ENCODE measurements at places on chromosomes 3 and 15.

- no peak for DNase-seq
Observed at GRCh38 chr15:69289342-69290146, 9.2 kb upstream of the PAQR5 start.

GRCh38 chr3:107404727-107405469, 27.7 kb downstream of the CCDC54 start:
- no peak for DNase-seq

- no peak for DNase-seq
Observed at GRCh38 chr15:38536201-38536676, 28.4 kb downstream of the RASGRP1 start.

- DNase-seq: no peak
Observed at GRCh38 chr3:172288651-172289050, 159.6 kb downstream of the GHSR start.

GRCh38 chr15:45429941-45430792, 51.8 kb upstream of the GATM start:
- no peak for DNase-seq

GRCh38 chr15:35308802-35309201, 223.7 kb upstream of the NANOGP8 start:
- peak; percentile 2 for DNase-seq

DNA sequence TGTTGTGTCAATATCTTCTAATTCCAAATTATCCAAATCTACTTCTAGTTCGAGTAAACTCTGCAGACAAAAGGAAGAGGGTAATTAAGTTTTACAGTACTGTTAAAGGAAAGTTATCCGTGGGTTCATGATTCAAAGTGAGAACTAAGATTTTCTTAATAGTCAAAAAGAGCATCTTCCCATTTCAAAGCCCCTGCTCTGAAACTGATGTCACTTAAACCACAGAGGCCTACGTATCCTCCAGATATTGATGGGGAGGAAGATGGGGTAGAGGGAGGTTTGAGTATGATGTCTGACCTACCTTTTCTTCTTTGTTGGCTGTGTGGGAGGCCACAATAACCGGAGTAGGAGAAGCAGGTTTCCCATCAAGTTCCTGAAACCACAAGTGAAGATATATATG, 14.1 kb downstream of the MRPS22 start:
- DNase-seq: no peak

DNA sequence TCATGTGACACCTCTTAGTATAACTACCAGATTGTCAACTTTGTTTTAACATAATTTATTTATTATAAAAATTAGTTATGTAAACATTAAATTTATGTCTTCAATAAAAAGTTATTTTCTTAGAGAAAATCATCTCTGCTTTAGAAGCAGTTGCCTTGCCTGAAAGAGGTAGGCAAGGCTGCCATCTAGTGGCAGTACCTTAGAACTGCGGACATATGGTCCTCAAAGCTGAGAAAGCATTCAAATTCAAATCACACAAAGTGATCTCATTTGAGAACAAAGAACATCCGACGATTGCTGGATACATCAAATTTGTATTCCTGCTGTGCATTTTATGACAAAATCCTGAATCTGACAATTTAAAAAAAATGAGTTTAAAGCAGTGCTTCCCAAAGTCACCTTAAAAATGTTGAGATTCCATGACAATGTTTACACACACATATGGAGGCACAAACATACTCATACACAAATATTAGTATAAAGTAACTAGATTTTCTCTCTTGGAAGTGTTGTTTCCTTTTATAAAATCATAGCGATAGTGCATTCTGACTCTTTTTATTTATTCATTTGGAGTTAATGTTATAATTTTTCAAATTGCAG, 617.4 kb downstream of the CADM2 start:
- peak; percentile 21 for DNase-seq

DNA sequence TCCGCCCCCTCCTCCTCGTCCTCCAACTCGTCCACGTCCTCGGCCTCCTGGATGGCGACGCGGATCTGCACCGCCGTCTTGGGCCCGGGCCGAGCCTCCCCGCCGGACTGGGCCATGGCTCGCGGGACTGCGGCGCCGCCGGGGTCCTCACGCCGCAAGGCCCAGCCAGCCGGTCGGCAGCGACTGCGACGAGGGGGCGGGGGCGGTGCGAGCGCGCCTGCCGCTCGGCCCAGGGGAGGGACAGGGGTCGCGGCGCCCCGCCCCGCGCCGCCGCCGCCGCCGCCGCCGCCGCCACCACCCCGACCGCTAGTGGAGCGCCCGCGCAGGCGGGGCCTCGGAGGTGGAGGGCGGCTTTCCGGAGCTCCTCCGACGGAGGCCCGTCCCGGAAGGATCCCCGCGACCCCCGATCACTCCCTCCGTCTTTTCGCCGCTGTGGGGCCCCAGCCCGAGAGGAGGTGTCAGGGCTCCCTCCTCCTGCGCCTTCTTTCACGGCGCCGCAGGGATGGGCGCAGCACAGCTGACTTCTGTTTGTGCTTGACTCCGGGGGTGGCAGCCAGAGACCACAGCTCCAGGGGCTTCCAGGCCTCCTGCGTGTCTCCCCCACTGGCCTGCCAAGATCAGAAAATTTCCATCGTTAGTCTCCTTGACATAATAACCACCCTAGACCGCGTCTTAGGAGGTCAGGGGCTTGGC, at the start of gene LARP6:
TSS of gene LARP6 (minus strand) at position 185 of the 693 bp plus-strand sequence. CDS start at position 116, 69 bp downstream.
- peak; percentile 56 for DNase-seq

GRCh38 chr3:124939661-124940060, 5.1 kb upstream of the MUC13 start:
- no peak for DNase-seq

- DNase-seq: no peak
Observed at GRCh38 chr3:140007911-140008869, 73.2 kb downstream of the CLSTN2 start.

- no peak for DNase-seq
Observed at GRCh38 chr3:127059072-127059471, 76.2 kb downstream of the PLXNA1 start.

DNA sequence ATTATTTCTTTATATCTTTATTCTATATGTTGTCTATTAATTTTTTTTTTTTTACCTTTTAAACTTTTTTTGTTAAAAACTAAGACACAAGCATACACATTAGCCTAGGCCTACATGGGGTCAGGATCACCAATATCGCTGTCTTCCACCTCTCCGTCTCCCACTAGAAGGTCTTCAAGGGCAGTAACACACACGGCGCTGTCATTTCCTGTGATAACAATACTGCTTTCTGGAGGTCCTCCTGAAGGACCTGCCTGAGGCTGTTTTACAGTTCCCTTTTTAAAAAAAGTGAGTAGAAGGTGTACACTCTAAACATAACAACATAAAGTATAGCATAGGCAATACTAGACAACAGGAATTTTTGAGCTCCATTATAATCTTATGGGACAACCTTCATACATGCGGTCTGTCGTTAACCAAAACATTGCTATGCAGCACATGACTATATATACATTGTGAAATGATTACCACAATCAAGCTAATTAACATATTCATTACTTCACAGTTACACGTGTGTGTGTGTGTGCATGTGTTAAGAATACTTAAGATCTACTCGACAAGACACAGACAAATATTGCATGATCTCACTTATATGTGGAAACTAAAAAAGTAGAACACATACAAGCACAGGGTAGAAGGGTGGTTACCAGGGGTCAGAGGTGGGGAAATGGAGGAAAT, 20.8 kb downstream of the RAB6B start:
- no peak for DNase-seq

GRCh38 chr3:78645628-78646310, 1122.0 kb downstream of the ROBO1 start:
- DNase-seq: no peak

- no peak for DNase-seq
Observed at GRCh38 chr3:58266577-58266976, 29.0 kb downstream of the ABHD6 start.

DNA sequence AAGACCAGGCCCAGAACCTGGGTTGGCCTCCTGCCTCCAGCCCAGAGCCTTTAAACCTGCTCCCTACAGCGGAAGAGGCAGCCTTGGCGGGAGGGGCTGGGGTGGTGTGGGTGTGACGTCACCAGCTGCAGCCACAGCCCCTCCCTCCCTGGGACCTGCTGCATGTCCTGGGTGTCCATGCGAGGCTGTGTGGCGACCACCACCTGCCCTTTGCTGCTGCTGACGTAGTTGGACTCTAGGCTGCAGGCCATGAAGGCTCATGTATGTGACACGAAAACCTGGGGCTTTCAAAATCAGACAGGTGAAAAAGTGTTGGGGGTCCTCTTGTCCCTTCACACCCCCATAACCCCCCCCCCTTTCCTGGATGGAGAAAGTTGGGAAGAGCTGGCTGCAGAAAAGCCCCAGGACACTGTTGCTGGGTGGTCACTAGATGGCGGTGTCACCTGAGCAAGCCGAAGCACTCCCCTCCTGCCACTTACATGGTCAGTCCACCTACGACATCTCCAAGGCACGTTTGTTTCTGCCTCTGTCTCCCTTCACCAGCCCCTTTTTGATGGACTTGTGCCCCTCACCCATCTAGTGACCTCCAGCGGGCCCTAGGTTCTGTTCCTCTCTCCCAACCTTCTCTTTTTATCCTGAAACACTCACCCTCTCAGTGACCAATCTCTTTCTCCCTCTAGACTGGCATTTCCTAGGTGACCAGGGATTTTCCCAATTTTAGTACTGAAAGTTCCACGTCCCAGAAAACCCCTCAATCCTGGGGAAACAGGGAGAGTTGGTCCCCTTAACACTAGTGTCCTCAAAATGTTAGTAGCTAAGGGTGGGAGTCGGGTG, 35.2 kb downstream of the SLC6A20 start:
- DNase-seq: peak; percentile 38

DNA sequence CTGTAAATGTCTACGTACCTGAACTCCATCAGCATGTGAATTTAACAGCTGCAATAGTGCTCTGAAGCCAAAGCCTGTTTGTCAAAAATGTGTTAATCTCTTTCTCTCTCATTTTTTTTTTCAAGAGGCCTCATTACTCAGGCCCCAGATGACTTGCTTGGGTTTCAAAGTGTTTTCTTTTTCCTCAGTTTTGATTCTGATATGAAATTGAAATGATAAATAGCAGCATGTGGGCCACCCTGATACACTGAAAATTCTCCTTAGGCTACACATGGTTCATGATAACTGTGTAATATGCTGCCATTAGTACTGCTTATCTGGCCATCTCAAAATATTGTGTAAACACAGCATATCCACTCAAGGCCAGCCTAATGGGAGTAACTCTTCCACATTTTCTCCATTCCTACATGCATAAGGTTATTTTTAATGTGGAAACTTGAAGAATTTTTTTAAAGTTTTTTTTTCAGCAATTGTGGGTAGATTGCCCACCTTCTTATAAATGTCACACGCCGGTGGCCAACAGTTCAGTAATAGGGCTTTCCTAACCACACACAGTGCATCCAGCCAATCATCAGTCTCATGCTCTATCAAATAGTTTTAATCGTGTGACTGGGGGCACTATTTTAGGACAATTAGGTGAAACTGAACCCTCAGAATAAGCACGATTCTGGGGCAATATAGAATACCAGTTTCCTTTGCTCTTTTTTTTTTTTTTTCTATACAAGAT, 13.1 kb upstream of the DENND4A start:
- no peak for DNase-seq

GRCh38 chr3:151789853-151790463, 24.0 kb upstream of the AADAC start:
- no peak for DNase-seq

DNA sequence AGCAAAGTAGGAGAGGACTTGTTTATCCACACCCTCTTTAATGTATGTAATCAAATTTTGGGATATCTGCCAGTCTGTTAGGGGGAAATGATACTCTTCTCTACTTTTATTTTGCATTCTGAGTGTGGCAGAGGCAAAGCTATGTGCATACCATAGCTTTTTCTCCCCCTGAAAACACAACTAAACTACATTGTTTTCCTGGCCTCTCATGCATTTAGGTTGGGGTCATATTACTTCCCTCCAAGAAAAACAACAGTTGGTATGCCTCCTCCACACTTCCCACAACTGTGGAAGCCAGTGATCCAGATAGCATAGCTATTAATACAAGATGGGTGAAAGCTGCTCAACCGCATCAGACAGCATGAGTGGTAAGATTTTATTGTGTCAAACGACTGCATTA, 6.9 kb downstream of the RPL15 start:
- no peak for DNase-seq

DNA sequence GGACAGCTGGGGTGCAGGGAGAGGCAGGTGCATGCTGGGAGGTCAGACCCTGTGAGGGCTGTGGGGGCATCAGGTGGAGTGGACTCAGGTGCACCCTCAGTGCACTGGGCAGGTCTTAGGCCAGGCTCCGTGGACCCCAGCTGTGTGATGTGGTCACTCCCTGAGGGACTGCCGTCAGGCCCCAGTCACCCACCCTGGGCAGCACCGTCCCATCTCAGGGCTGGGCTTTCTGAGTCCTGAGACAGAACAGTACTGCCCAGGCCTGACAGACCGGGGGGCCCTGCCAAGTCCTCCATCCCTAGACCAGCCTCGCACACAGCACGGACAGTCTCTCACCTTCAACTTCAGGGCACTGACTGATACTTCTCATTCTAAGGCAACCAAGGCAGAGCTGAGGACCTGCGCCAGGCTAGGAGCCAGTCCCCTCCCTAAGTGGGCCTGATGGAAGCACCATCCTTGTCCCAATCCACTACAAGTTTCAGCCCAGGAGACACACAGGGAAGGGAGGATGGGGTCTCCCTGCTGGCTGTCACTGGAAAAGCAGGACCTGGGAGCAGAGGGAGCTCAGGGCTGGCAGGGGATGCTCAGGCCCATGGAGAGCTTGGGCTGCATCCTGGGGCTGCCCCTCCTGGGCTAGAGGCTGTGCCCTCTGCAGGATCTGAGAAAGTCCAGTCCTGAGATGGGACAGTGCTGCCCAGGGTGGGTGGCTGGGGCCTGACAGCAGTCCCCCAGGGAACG, 86.3 kb downstream of the LMLN start:
- no peak for DNase-seq

DNA sequence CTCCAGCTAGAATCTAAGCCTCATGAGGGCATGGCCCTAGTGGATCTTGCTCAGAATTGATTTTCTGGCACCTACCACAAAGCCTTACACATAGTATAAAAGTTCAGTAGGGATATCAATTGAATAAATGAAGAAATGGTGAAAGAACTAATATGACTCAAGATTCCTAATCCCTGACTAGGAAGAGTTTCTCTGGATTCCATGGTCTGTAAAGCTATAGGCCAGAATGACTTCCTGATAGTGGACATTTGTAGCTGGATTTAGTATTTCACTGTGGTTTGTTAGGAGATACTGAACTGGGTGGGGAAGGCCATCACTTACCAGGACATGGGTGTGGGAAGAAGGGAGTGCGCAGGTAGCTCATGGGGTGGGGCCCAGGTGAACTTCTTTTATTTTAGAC, 168.9 kb downstream of the RAP2B start:
- no peak for DNase-seq

GRCh38 chr15:96354731-96355567, 24.4 kb downstream of the NR2F2 start:
- DNase-seq: no peak

DNA sequence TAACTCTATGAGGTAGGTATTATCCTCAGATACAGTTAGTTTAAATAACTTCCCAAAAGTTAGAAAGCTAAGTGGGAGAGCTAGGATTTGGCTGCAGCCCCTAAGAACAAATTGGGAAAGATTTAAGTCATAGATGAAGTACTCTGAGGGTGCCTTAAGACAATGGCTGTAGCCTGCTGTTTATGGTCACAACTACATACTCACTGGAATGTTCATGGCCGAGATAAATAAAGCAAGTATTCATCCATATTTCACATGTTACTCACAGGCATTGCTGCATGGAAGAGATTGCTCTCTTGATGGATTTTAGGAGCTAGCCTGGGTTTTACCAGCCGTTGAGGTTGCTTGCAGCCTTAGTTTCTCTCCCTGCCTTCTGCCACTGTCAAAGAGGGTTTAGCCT, 145.0 kb downstream of the CMSS1 start:
- DNase-seq: no peak

GRCh38 chr3:143295201-143296080, 175.9 kb downstream of the CHST2 start:
- DNase-seq: no peak

- no peak for DNase-seq
Observed at GRCh38 chr15:39244776-39245175, 336.1 kb upstream of the THBS1 start.

All from SW 1271 (cell line).